ENCODE measurements at places on chromosomes 6 and 20. TPM values are rescaled to one million over a fixed set of nuclear protein-coding genes. Genes with fewer than 3 reads are reported as not detected.

GRCh38 chr20:52142757-52143156, 48.8 kb downstream of the ZFP64 start:
- H3K27ac ChIP-seq = no peak overlapping the region
- H3K4me3 ChIP-seq = no peak overlapping the region
- H3K36me3 ChIP-seq = no peaks in the 10 kb centered on the region
- no peaks in the 10 kb centered on the region for H3K4me1 ChIP-seq

DNA sequence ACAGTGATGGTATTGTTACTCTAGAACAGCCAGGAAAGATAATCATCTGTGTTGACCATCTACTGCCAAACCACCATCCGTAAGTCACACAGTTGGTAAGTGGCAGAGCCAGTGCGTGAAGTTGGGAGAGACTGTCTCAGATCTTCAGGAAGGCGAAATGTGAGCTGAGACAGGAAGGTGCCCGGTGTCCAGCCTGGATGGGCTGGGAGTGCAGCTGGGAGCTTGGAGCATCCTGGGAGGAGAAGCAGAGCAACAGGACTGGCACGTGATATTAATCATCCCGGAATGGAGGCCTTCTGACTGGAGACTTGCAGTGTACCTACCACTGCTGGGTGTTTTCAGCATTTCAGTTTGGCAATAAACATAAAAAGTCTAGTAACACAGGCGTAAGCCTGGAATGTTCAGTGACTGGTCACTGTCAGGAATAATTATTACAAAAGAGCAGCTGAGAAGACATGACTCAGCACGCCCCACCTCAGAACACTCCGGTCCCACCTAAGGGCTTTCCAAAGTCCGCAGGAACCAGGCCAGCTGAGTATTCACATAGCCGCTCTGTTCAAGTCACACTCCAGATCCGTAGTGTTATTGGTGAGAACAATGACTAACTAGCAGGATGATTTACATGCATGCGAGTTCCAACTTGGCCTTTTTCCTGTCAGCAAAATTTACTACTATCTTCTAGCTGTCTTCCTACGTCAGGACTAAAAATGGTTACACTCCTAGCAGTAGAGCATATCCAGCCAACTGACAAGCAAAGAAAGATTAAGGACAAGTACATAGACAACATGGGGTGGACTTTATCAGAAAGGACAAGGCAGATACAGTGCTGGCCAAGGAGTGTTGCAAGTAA, 45.1 kb upstream of the PNRC1 start:
- H3K4me3 ChIP-seq = no peak overlapping the region
- H3K36me3 ChIP-seq = no peaks in the 10 kb centered on the region
- H3K27me3 ChIP-seq = no peaks in the 10 kb centered on the region
- peak overlapping the region; percentile 64 for H3K27ac ChIP-seq
- peak; percentile 84 for DNase-seq
- H3K4me1 ChIP-seq = peaks cover 33% of the 10 kb centered on the region

DNA sequence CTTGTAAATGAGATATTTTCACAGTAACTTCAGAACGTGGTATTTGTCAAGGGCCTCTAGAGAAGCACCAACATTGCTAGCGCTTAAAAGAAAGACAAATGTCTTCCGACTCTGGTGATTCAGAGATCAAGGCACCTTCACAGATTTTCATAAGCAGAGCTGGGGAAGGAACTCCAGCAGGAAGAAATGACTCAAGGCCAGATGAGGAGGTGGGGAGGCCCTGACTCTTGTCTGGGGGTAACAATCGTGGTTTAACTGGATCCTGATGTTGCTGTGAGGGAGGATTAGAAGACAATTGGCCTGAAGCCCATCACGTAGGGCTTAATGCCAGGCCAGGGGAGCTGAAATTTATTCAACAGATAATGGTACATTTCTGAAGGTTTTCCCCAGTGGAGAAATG, 122.9 kb upstream of the QKI start:
- no peak for DNase-seq
- H3K27me3 ChIP-seq = no peaks in the 10 kb centered on the region
- no peaks in the 10 kb centered on the region for H3K36me3 ChIP-seq
- H3K27ac ChIP-seq = no peak overlapping the region
- no peaks in the 10 kb centered on the region for H3K4me1 ChIP-seq
- no peak overlapping the region for H3K4me3 ChIP-seq

- peaks cover 7% of the 10 kb centered on the region for H3K4me1 ChIP-seq
- no peaks in the 10 kb centered on the region for H3K27me3 ChIP-seq
- no peaks in the 10 kb centered on the region for H3K36me3 ChIP-seq
- no peak for DNase-seq
Measured at GRCh38 chr6:166595061-166595780, 8.7 kb upstream of the RAMACL start.

- H3K27ac ChIP-seq = no peak overlapping the region
- no peak overlapping the region for H3K4me3 ChIP-seq
- H3K4me1 ChIP-seq = no peaks in the 10 kb centered on the region
Measured at GRCh38 chr20:58598211-58599015, 52.7 kb upstream of the STX16 start.

- DNase-seq = no peak
- H3K36me3 ChIP-seq = no peaks in the 10 kb centered on the region
- H3K4me3 ChIP-seq = no peak overlapping the region
- H3K27ac ChIP-seq = no peak overlapping the region
Measured at GRCh38 chr6:92132457-92132856, 1286.9 kb downstream of the EPHA7 start.

The HRH3 gene
- not detected for total RNA-seq

- no peaks in the 10 kb centered on the region for H3K36me3 ChIP-seq
- no peak overlapping the region for H3K27ac ChIP-seq
- DNase-seq = no peak
- no peaks in the 10 kb centered on the region for H3K4me1 ChIP-seq
- no peaks in the 10 kb centered on the region for H3K27me3 ChIP-seq
Measured at GRCh38 chr20:23526850-23527249, 35.9 kb downstream of the CST8 start.

DNA sequence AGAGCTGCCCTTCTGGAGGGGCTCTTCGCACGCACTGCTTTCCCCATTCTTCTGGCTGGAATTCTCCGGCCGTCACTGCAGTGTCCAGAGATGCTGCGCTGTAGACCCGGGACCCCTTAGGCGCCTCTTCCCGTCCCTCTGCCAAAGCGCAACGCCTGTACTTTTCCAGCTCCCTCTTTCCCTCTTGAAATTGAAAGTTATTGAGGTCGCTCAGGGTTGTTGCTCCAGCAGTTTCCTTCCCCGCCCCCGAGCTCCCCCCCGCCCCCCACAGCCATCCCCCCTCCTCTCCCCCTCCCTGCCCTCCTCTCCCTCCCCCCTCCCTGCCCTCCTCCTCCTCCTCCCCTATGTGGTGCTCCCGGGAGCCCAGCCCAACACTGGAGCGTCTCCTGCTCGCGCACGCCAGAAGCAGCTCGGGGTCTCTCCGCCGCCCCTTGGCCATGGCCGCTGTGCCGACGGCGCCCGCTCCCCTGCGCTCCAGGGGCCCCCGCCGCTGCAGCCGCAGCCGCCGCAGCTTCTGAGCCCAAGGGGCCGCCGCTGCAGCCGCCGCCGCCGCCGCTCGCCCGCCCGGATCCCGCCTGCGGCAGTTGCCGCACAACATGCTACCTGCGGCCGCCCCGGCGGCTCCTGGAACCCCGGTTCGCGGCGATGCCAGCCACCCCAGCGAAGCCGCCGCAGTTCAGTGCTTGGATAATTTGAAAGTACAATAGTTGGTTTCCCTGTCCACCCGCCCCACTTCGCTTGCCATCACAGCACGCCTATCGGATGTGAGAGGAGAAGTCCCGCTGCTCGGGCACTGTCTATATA, at the start of gene RSPO3:
RSPO3 (plus strand) TSS at position 374 of the 804 bp plus-strand sequence. CDS start 522 bp downstream, outside the sequence.
- peak; percentile 34 for DNase-seq
- peak within 1 kb of the TSS; percentile 71 for H3K27ac ChIP-seq
- no peaks in the 10 kb centered on the region for H3K36me3 ChIP-seq
- peak within 1 kb of the TSS; percentile 54 for H3K4me3 ChIP-seq

GRCh38 chr20:57586370-57586793, 25.5 kb downstream of the PCK1 start:
- no peak overlapping the region for H3K27ac ChIP-seq
- H3K4me1 ChIP-seq = peaks cover 5% of the 10 kb centered on the region
- H3K27me3 ChIP-seq = no peaks in the 10 kb centered on the region
- no peaks in the 10 kb centered on the region for H3K36me3 ChIP-seq

The SNAP91 gene
- 0.90 TPM for total RNA-seq

The PABPC1L gene
- 11.8 TPM for total RNA-seq

GRCh38 chr20:58127701-58128111, 100.7 kb downstream of the ANKRD60 start:
- H3K27ac ChIP-seq = no peak overlapping the region
- H3K27me3 ChIP-seq = no peaks in the 10 kb centered on the region
- no peaks in the 10 kb centered on the region for H3K36me3 ChIP-seq
- no peak overlapping the region for H3K4me3 ChIP-seq
- DNase-seq = peak; percentile 55
- H3K4me1 ChIP-seq = peaks cover 52% of the 10 kb centered on the region

The NT5E gene
- 27.6 TPM for total RNA-seq

DNA sequence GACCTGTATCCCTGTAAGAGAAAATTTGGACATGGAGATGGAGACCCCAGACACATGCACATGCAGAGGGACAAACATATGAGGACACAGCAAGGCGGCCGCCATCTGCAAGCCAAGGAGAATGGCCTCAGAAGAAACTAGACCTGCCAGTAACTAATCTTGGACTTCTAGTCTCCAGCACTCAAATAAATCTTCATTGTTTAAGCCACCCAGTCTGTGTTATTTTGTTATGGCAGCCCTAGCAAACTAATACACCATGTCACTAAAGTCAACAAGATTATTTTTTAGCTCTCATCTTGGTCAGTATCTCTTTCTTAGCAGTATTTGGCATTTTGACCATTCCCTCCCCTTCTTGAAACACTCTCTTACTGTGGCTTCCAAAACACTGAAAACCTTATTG, 26.7 kb downstream of the LATS1 start:
- H3K4me3 ChIP-seq = no peak overlapping the region
- H3K27me3 ChIP-seq = no peaks in the 10 kb centered on the region
- peaks cover 6% of the 10 kb centered on the region for H3K36me3 ChIP-seq

The PRKN gene
- 17.9 TPM for total RNA-seq

DNA sequence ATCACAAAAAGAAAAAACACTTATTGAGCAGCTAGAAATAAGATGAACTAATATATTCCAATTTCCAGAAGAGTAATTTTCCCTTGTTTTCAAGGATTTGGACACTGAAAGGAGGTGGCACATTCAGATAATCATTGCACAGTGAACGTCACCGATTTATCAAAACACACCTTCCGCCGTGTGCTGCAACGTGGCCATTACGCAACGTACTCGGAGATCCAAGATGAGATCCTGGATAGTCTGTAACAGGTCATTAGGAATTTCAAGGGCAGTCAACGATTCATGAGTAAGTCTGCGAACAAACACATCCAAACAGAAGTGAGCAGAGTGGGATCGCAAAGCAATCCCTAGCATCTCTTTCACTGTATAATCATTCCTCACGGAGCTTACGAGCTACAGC, 93.0 kb downstream of the HUS1B start:
- H3K4me3 ChIP-seq = no peak overlapping the region
- DNase-seq = no peak
- no peak overlapping the region for H3K27ac ChIP-seq
- H3K4me1 ChIP-seq = no peaks in the 10 kb centered on the region
- H3K36me3 ChIP-seq = no peaks in the 10 kb centered on the region

The SPATA25 gene
- total RNA-seq = 8.6 TPM

The NUP153 gene
- total RNA-seq = 33.0 TPM

GRCh38 chr6:18022398-18023231, 35.2 kb upstream of the KIF13A start:
- H3K4me3 ChIP-seq = no peak overlapping the region
- no peaks in the 10 kb centered on the region for H3K4me1 ChIP-seq
- no peaks in the 10 kb centered on the region for H3K36me3 ChIP-seq
- DNase-seq = no peak
- no peaks in the 10 kb centered on the region for H3K27me3 ChIP-seq

- no peaks in the 10 kb centered on the region for H3K27me3 ChIP-seq
- no peak overlapping the region for H3K27ac ChIP-seq
- H3K36me3 ChIP-seq = no peaks in the 10 kb centered on the region
- DNase-seq = no peak
- H3K4me1 ChIP-seq = no peaks in the 10 kb centered on the region
- H3K4me3 ChIP-seq = no peak overlapping the region
Measured at GRCh38 chr20:13119583-13119982, 101.5 kb upstream of the ISM1 start.

DNA sequence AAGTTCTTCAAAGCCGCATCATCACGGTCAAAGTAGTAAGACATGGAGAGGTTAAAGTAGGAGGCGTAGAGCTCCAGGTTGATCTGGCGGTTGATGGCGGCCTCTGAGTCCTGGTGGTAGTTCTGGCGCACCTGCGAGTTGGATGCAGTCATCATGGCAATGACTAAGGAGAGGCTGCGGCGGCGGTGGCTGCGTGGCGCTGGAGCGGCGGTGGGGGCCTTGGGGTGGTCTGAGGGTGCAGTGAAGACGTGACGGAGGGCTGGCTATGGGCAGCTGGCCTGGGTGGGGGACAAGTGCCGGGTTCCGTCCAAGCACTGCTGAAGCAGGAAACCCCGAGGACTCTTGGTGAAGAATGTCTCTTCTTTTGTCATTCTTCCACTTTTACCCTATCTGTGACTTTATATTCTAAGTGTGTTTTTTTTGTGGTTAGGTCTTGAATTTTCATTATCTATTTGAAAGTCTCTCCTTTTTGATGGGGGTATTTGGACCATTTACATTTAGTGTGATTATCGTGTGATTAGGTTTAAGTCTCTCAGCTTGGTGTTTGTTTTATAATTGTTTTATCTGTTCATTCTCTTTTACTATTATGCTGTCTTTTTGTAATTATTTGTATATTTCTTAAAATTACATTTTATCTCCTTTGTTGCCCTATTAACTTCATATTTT, 94.6 kb downstream of the TFAP2B start:
- H3K4me3 ChIP-seq = no peak overlapping the region
- H3K4me1 ChIP-seq = no peaks in the 10 kb centered on the region
- H3K36me3 ChIP-seq = no peaks in the 10 kb centered on the region
- DNase-seq = no peak
- H3K27me3 ChIP-seq = no peaks in the 10 kb centered on the region

DNA sequence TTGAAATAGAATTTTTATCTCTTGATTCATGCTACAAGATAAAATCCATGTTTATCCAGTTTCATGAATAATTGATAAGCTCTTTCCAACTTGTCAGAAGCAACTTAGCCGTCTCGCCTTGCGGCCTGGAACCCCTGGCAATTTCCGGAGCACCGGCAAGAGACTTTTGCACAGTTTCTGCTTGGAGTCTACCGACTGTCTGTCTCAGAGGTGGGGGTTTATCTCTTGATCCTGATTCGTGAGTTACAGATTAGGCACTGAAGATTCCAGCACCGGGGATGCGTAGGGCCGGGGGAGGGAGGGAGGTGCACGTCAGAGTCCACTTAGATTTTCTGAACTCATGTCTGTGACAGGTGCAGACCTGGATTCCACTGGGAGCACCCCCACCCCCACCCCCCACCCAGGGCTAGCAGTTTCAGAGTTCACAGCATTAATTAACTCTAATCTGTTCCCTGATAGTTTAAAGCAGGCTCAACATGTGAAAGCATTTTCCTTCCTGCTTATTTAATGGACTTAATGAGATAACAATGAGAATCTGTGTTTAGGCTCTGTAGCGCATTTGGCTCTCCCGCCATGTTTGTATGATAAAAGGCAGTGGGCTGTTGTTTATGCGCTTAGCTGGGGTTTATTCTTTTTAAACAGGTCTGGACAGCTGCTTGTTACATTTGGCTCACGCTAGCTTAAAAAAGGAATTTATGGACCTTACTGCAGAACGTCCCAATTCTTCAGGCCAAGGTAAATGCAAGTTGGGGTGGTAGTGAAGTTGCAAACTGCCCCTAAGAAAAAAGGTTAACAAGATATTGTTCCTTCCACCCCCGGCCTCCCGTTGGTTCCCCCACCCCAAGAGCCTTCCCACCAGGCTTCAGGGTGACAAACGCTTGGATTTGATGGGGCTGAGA, 8.1 kb upstream of the APCDD1L start:
- H3K27ac ChIP-seq = no peak overlapping the region
- H3K4me3 ChIP-seq = no peak overlapping the region
- H3K4me1 ChIP-seq = no peaks in the 10 kb centered on the region
- DNase-seq = no peak
- no peaks in the 10 kb centered on the region for H3K27me3 ChIP-seq

The WFDC5 gene
- not detected for total RNA-seq
